ENCODE measurements at places on chromosomes 11 and 22.

DNA sequence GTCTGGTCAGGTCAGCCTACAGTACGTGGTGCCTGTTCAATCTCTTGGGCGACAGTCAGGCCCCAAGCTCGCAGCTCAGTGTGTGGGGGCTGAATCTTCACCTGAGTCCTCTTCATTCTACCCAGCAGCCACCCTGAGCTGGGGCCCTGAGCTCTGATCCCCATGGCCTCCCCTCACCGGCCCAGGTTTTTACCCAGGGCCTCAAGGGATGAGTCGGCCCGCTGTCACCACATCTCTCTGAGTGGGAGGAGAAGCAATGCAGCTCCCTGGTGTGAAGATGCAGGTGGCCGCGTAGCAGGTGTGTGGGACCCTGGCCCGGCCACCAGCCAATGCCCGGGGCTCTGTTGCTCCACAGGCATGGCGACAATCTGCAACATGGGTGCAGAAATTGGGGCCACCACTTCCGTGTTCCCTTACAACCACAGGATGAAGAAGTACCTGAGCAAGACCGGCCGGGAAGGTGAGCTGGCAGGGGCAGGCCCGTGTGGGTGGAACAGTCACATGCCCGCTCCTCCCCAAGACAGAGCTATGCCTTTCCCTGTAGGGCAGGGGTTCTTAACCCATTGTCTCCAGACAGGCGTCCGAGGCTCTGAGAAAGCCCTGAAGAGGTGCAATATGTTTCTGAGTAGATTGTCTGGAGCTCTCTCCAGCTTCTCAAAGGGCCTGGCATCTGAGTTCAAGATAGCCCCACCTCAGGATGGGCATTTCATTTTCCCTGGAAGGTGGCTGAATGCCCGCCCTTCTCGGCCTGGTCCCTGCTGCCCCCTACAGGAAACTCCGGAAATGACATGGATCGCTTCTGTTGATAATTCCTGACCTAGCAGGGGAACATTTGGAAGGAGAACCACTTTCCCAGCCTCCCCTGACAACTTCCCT is 26.9 kb downstream of the POLR3H start:
- DNase-seq: no peak

GRCh38 chr11:132751516-132752250 is 780.6 kb downstream of the OPCML start:
- DNase-seq: no peak

GRCh38 chr11:2519517-2519861 is 74.7 kb downstream of the KCNQ1 start:
- DNase-seq: no peak

DNA sequence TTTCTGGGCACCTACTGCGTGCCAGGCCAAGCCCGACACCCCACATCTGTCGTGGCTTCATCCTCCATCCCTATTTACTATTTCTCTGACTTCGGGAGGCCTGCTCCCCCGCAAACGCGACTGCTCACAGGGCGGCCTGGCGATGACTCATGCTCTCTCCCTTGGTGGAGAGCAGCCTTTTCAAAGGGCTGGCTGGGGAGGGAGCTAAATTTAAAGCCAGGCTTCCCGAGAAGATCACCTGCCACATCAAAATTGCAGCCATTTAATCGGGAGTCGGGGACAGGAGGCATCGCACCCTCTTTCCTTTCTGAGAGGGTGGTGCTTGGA is 24.9 kb upstream of the SHISAL1 start:
- DNase-seq: no peak

GRCh38 chr11:44952500-44953260 is 2.0 kb upstream of the TP53I11 start:
- no peak for DNase-seq

DNA sequence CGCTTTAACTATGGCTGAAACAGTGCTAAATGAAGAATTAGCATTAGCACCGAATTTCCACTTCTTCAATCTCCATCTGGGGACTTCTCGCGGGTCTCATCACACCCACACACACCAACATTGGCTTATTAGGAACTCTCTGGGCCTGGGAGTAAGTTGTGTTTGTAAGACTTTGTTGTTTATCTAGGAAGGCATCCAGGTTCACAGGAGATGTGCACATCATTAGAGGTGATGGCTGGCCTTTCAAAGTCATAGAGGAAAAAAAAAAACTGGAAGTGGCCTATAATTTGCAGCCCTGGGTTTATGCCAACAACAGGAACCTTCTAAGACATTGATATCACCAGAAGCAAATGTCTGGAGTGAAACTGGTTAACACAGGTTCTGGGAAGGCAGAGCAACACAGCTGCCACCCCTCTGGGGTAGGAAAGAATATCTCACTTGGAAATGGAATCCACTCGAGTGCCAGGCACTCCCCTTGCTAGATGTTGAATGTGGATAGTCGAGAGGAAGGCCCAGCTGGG is 84.5 kb downstream of the TRAF6 start:
- DNase-seq: no peak

Data from SW 1271 (cell line).